ENCODE measurements at places on chromosomes 1 and 21. TPM values are rescaled to one million over a fixed set of nuclear protein-coding genes. Genes with fewer than 3 reads are reported as not detected.

ARMH1 gene
- total RNA-seq = 0.70 TPM

EXOC8 gene
- total RNA-seq = 11.5 TPM

GCSAML gene
- total RNA-seq = not detected

CITED4 gene
- 8.7 TPM for total RNA-seq

PLPPR4 gene
- 1.0 TPM for total RNA-seq

WNT4 gene
- 0.38 TPM for total RNA-seq

BARHL2 gene
- not detected for total RNA-seq

PCSK9 gene
- not detected for total RNA-seq

ANGPTL3 gene
- total RNA-seq = not detected

TSNAX gene
- total RNA-seq = 35.3 TPM

PTPRC gene
- total RNA-seq = 11.4 TPM

HSD3B1 gene
- not detected for total RNA-seq

PIGP gene
- total RNA-seq = 36.3 TPM

CYP4A11 gene
- total RNA-seq = not detected

ZSWIM5 gene
- total RNA-seq = 1.5 TPM

RASSF5 gene
- total RNA-seq = 15.5 TPM

CD1C gene
- 0.22 TPM for total RNA-seq

CLEC20A gene
- total RNA-seq = not detected

GREM2 gene
- total RNA-seq = not detected

FCRL5 gene
- total RNA-seq = 0.30 TPM

NOC2L gene
- total RNA-seq = 39.0 TPM

NEXN gene
- 532 TPM for total RNA-seq

MAP10 gene
- 2.3 TPM for total RNA-seq

OR2L8 gene
- total RNA-seq = not detected

OVAAL gene
- 6.3 TPM for total RNA-seq

SYTL1 gene
- 0.65 TPM for total RNA-seq

PCBP3 gene
- total RNA-seq = 4.9 TPM

TCEA3 gene
- total RNA-seq = 46.0 TPM

SPRR2G gene
- not detected for total RNA-seq

ECE1 gene
- total RNA-seq = 55.8 TPM

IQCC gene
- 0.78 TPM for total RNA-seq

ARHGEF16 gene
- total RNA-seq = 0.57 TPM

Measured in cardiac septum (tissue), 1 donor.